Small intestine (tissue), 16 donors: ENCODE measurements at places on chromosomes 2 and 18. TPM values are rescaled to one million over a fixed set of nuclear protein-coding genes. Genes with fewer than 3 reads are reported as not detected.

Gene DCDC2C
- not detected for polyA plus RNA-seq

Gene LGALSL
- polyA plus RNA-seq = 25.7 TPM

Gene ACTG2
- polyA plus RNA-seq = 64.4 TPM

Gene DSG2
- 66.9 TPM for polyA plus RNA-seq

Gene FECH
- polyA plus RNA-seq = 6.8 TPM

Gene C2orf66
- polyA plus RNA-seq = not detected

Gene PTPRN
- polyA plus RNA-seq = 4.1 TPM

Gene ZNF804A
- polyA plus RNA-seq = 0.22 TPM

Gene SLC66A3
- 14.1 TPM for polyA plus RNA-seq

Gene WNT6
- polyA plus RNA-seq = not detected

Gene CBLN2
- 15.2 TPM for polyA plus RNA-seq

Gene AGXT
- polyA plus RNA-seq = 0.84 TPM

Gene NYAP2
- 0.12 TPM for polyA plus RNA-seq

Gene COL6A3
- polyA plus RNA-seq = 3.2 TPM

GRCh38 chr2:41698678-41699422 lies 349.0 kb upstream of the PKDCC start:
- DNase-seq = peak; percentile 19

- peak; percentile 43 for DNase-seq
Measured at GRCh38 chr2:186460465-186460864, 25.6 kb upstream of the ZC3H15 start.

DNA sequence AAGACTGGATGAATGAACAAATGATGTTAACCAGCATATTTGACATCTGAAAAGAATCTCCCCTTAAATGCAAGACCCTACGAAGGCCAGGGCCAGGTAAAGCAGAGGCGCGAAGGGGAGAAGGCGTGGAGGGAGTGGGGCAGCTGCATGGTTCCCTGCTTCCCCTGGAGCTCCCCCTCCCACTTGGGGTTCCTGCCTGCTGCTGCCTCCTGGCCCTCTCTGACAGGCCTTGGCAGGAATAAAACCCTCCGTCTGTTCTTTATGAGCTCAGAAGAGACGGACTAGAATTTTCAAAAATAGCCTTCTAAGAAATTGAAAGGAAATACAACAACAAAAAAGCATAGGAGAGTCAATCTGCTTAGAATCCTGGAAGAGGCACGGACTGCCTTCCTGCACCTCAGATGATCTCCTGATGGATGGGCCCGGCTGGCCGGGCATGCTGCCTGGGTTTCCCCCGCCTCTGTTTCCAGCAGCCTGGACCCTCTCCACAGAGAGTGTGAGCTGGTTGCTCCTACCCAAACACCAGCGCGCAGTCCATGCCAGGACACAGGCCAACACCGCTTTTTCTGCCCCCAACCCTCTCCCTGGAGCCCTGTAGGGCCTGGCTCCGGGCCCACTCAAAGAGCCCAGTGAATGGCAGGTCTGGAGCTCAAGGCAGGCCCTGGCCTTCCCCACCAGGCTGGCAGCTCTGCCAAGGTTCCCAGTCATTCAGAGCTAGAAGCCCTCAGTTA lies 23.9 kb downstream of the CFAP65 start:
- no peak for DNase-seq

GRCh38 chr18:72360634-72361033 lies 183.5 kb downstream of the CBLN2 start:
- no peak for DNase-seq

- no peak for DNase-seq
Measured at GRCh38 chr2:149005471-149006077, 32.9 kb upstream of the LYPD6B start.

DNA sequence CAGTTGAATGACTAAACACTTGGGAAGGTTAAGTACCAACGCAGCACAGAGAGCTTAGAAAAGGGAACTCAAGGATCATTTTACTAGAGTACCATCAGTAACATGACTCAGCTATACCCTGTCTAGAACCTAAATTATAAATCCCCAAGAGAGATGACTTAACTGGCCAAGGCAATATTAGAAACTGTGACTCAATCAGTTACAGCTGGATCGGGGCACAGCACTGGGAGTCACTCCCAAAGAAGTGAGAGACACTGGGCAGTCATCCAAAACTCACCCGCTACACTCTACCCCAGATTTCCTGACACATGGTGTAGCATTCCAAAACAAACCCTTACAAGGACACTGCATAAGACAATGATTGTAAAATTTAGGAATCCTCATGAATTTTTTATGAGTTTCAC lies 17.7 kb downstream of the IWS1 start:
- peak; percentile 59 for DNase-seq

GRCh38 chr2:170170281-170171040 lies 7.5 kb upstream of the MYO3B start:
- DNase-seq = peak; percentile 16

GRCh38 chr18:9975658-9976057 lies 61.8 kb downstream of the VAPA start:
- DNase-seq = no peak

- DNase-seq = peak; percentile 89
Measured at GRCh38 chr18:48445540-48445939, 36.4 kb upstream of the ZBTB7C start.

DNA sequence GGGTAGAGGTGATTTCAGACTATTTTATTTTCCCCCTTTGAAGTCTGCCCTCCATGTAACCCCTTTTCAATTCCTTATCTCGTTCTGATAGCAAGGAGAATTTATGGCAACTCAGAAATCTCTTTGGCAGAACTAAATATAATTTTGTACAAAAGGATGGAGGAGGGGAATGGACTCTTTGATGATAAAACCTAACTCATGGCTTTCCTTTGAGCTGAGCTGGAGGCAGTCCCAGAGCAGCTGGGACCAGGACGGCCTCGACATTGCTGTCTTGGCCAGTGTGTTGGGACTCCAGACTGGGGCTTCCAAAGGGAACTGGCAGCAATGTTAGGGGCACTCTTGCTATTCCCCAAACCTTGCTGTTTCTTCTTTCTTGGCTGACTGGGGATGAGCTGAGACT lies 47.7 kb downstream of the PAX8 start:
- no peak for DNase-seq

DNA sequence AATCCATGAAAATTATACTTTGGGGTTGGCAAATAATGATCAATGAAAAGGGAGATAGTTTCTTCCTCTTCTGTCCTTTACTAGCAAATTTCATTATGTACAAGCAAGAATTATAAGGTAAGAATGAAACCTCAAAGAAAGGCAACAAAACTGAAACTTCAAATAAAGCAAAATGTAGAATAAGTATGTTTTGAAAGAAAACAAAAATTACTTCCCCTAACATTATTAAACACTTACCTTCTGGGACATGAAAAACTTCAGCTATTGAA lies 29.4 kb downstream of the THADA start:
- DNase-seq = no peak

DNA sequence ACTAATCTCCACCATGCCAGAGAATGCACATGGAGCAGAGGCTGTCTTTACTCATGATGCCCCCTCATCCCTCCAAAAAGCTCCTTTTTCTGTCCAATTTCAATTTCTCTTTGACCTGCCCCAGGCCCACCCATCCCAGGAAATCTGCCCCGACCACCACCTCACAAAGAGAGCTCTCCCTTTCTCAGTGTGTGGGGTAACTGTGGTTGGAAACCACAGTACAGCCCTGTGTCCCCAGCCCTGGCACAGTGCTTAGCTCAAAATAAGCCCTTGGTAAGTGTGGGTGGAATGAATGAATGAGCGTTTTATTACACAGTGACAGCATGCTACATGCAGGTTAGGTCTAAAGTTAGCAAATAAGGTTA lies 43.7 kb upstream of the CAB39 start:
- DNase-seq = no peak

DNA sequence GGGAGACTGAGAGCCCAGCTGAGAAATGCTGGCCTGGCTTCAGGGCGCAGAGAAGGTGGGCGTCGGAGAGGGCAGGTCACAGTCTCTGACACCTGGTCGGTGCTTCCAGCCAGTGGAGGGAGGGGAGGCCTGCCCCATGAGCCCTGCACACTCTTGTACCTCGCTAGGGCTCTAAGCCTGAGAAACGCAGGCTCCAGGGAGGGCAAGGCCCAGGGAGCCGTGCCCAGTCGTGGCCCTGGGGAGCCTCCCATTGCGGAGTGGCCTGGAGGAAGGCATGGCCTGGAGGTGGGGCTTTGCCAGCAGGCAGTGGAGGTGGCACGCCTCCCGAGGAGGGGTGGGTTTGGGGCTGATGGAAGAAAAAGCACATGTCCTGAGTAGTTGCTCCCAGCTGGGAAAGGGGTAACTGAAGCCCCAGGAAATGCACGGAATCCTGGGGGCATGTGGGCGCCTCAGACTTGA lies 39.0 kb downstream of the MTERF4 start:
- no peak for DNase-seq

DNA sequence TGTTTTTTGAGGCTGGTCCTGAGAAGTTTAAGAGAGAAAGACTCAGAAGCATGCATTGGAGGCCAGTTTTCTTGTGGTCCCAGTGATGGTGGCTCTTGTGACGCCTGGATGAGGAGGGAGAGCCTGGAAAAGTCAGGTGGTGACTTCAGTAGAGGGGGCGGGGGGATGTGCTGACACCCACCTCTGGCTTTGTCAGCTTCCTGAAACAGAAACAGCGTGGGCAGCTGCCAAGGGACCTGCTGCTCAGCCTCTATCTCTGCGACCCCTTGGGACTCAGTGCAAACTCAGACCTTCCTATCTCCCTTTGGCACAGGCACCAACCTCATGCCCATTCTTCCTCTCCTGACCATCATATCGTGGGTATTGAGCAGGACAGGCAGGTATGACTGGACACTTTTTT lies 6.4 kb downstream of the TGFBRAP1 start:
- no peak for DNase-seq

GRCh38 chr2:186058614-186059013 lies 320.0 kb downstream of the FSIP2 start:
- DNase-seq = no peak

- DNase-seq = no peak
Measured at GRCh38 chr2:168819050-168819715, 16.7 kb downstream of the NOSTRIN start.

GRCh38 chr2:11903085-11903606 lies 156.7 kb downstream of the LPIN1 start:
- DNase-seq = no peak

GRCh38 chr2:102520009-102520408 lies 47.0 kb downstream of the SLC9A4 start:
- DNase-seq = peak; percentile 58

- DNase-seq = no peak
Measured at GRCh38 chr2:190365499-190366204, 22.3 kb downstream of the INPP1 start.

DNA sequence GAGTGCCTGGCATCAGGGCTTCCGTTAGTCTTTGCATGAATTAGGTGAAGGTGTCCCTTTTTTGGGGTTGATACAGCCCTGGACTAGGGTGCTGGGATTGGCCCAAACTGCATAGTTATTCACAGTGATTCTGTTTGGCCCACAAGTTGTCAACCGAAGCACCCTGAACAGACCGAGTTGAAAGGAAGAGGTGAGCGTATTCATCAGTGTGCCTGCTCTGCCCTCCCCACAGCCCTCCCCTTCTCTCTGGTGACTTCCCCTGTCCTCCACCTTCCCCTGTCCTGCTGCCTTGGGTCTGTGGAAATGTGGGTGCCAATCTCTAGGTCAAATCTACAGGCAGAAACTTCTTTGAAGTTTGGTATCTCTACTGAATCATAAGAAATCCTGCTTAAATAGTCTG lies 330.5 kb downstream of the DYSF start:
- DNase-seq = no peak

- DNase-seq = peak; percentile 28
Measured at GRCh38 chr2:174546519-174547506, 50.8 kb downstream of the WIPF1 start.
